ENCODE measurements at places on chromosomes 6 and 20.

GRCh38 chr20:55173601-55174000 lies 698.2 kb downstream of the DOK5 start:
- DNase-seq = no peak

GRCh38 chr20:57147185-57147584 lies 119.3 kb downstream of the BMP7 start:
- no peak for DNase-seq

DNA sequence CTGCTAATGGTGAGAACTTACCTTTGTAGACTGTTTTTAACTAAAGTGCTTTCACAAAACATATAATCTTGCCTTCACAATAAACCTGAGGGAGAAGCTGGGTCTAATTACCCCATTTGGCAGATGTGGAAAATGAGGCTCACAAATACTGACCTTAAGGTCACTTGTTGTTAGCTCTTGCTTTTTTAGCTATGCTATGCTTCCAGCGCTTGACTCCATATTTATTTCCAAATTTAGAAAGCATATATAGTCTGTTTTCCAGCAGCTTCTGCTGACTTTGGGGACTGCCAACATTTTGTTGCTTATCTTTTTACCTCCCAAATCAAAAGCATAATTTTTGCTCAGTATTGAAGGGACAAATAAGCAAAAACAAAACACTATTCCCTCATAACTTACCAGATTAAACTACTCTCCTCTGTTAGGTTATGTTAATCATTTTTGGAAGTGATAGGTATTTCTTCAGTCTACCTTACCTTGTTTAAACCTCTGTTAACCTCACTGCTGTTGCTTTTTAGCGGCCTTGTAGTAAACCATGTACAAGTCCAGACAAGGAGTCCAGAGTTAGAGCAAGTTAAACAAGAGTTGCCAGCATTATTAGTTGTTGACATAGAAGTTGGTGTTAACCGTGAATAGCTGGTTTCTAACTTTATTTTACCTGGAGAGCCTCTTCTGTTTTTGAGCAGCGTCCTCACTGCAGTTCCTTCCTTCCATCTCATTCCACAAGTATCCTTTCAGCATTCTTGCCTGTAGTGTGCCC lies 4.9 kb upstream of the BTBD3 start:
- no peak for DNase-seq

DNA sequence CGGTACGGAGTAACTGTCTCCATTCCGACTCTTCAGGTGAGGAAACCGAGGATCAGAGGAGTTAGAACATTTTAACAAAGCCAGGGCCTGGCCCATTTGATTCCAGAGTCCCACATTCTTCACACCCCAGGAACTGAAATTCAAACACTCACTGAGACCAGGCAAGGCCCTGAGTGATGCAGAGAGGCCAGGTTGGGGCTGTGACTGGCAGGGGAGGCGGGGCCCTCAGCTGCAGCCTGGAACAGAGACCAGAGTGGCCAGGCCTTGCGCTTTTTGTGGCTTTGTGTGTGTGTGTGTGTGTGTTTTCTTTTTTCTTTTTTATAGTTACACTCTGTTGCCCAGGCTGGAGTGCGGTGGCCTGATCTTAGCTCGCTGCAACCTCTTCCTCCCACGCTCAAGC lies 57.2 kb downstream of the BCAS4 start:
- no peak for DNase-seq

GRCh38 chr6:125544819-125545218 lies 204.6 kb upstream of the HEY2 start:
- no peak for DNase-seq

DNA sequence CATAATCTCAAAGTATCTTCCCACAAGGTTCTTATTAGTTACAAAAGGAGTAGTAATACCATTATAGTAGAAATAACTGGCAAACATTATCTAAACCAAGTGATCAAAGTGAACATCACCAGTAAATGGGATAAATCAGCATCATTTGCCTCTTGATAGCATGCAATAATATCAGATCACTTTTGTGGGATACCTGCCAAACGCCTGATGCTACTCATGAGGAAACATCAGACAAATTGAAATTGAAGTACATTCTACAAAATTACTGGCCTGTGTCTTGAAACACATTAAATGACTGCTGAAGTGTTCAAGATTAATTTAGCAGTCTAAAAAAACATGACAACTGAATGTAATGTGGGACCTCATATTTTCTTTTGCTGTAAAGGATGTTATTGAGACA lies 208.1 kb downstream of the TINAG start:
- no peak for DNase-seq

DNA sequence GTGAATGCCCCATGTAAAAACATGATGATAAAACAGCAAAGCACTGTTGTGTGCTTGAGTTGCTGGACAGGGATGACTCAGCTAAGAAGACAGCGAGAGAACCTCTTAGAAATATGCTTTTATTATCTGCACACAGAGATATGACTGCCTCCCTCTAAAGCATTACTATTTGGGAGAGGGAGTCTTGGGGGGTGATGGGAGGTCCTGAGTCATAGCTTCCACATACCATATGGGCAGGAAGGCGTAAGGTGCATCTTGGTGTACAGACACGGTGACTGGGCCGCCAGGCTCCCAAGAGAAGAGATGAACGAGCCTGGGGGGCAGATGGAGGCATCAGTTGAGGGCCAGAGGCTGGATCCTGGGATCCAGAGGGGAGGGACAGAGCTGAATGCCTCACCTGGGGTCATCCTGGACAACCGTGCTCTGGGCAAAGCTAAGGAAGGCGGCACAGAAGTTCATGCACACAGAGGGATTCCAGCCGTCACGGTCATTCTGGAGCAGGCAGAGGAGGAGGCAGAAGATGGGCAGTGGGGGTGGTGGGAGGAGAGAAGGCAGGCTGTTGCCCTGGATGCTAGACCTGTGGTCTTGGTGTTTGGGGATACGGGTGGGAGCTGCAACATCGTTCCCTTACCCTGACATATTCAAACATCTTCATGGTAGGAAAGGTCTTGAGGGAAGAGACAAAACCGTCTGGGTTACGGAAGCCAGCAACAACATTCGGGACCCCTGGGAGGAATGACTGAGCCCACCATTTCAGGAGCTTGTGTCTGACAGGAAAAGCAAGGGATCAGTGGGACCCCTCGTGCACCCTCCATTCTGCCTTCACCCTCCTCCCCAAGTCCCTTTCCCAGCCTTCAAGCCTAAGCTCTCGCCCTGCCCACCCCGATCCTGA lies 2.0 kb downstream of the DXO start:
- DNase-seq = no peak

- DNase-seq = no peak
Observed at GRCh38 chr20:2295886-2296515, at the start of gene TGM3. Gene TGM3, plus strand, starts transcription at chr20:2296001. Its CDS starts 63 bp downstream, at chr20:2296064.

- DNase-seq = no peak
Observed at GRCh38 chr6:157054531-157054979, 268.8 kb downstream of the TMEM242 start.

DNA sequence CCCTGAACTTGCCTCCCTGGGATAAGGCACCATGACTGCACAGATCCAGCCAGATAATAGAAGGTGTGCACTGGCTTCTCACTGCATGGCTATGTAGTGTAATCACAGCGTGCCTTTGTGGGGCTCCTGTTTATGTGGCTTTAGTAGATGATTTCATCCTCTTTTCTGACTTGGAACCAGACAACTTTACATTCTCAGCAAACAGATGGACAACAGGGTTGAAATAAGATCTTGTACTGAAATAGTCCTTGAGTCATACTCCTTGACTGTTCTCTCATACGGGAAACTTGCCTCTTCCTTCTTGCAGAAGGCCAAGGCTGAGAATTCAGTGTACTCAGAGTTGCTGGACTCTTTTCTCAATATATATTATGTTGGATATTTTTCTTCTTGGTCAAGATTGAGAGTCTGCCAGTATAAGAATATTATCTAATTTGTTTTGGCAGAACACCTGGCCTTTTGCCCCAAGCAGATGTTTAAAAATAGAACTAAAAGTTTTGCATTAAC lies 25.0 kb upstream of the RNF144B start:
- DNase-seq = no peak

DNA sequence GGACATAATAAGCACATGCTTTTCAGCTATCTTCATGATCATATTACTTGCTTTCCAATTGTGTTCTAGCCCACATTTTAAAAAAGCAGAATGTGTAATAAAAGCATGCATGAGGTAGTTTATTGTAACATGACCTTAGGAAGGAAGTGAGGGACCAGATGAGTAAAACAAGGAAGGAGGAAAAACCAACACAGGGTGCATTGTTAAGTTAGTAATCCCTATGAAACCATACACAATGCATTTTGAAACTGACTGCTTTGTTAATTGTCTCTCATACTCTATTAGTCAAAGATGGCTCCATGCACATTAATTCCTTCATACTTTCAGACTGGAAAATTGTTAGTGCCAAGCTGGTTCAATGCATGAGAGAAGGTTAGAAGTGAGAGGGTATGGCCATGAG lies 37.7 kb upstream of the CENPW start:
- no peak for DNase-seq
